HFFc6 (cell line): ENCODE measurements at places on chromosomes 2 and 18.

- H3K36me3 ChIP-seq = no peaks in the 10 kb centered on the region; the same call in 1 of the 2 replicates
- no peaks in the 10 kb centered on the region for H3K4me1 ChIP-seq
- DNase-seq = no peak
- H3K27me3 ChIP-seq = no peaks in the 10 kb centered on the region
- H3K27ac ChIP-seq = no peak overlapping the region
These were observed 137.7 kb downstream of the THNSL2 start for GRCh38 chr2:88307817-88308216.

DNA sequence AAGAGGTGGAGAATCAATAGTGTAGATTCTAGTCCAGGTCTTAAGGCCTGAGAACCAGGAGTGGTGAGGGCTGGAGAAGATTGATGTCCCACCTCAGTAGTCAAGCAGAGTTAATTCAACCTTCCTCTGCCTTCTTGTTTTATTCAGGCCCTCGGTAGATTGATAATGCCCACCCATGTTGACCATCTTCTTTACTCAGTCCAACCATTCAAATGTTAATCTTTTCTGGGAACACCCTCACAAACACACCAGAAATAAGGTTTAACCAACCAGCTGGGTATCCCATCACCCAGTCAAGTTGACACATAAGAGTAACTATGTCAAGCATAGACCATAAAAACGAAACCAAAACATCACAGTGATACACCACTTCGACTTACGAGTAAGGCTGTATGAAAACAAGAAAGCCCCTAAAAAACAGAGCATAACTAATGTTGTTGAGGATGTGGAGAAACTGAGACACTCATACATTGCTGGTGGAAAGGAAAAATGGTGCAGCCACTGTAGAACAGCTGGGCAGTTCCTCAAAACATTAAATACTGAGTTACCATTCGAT, 57.5 kb downstream of the SLC35F5 start:
- H3K27ac ChIP-seq = no peak overlapping the region

GRCh38 chr2:168363347-168364092, 92.6 kb upstream of the CERS6 start:
- H3K4me3 ChIP-seq = no peak overlapping the region
- H3K36me3 ChIP-seq = no peaks in the 10 kb centered on the region
- H3K27ac ChIP-seq = no peak overlapping the region
- no peaks in the 10 kb centered on the region for H3K4me1 ChIP-seq
- H3K27me3 ChIP-seq = peaks cover 6% of the 10 kb centered on the region; the same call in 1 of the 2 replicates

DNA sequence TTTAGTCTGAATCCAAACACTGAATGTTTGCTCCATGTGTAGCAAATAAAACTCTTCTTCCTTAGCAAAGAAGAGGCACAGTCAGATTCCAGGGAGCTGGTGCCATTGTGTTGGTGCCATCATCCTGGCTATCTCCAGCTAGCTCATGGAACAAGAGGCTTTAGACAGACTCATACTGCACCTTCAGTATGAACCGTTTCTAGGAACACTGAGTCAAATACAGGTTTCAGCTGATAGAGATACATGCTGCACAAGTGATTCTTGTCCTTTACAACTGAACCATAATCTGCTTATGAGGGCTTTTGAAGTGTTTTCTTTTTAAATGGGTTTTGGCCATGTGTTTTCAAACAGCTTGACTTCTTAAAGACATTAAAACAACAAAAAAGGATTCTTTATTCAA, 57.9 kb downstream of the DYNC1I2 start:
- no peak overlapping the region for H3K4me3 ChIP-seq
- H3K36me3 ChIP-seq = peaks cover 34% of the 10 kb centered on the region
- H3K4me1 ChIP-seq = peaks cover 16% of the 10 kb centered on the region
- no peak for DNase-seq
- no peak overlapping the region for H3K27ac ChIP-seq
- no peaks in the 10 kb centered on the region for H3K27me3 ChIP-seq

- H3K4me1 ChIP-seq = peaks cover 43% of the 10 kb centered on the region
- H3K36me3 ChIP-seq = peaks cover 33% of the 10 kb centered on the region
- DNase-seq = no peak
- H3K4me3 ChIP-seq = no peak overlapping the region
These were observed 122.0 kb upstream of the MGAT5 start for GRCh38 chr2:134131681-134132489.

DNA sequence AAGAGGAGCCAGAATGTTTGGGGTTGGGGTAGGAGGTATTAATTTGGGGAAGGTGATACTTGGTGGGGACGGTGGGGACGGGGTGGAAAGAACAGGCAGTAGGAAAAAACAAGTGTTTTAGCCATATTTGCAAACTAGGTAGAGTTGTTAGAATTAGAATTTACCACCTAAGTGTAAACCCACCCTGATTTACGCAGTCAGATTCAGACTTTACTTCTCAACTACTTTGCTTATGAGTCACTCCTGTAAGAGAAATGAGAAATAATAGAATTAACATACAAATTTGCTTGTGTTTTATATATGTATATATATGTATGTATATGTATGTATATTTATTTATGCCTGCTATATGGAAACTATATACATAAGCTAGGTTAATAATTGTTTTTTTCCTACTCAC, 1168.2 kb upstream of the ZEB2 start:
- H3K27ac ChIP-seq = no peak overlapping the region
- peaks cover 10% of the 10 kb centered on the region for H3K4me1 ChIP-seq
- no peaks in the 10 kb centered on the region for H3K27me3 ChIP-seq
- no peaks in the 10 kb centered on the region for H3K36me3 ChIP-seq

DNA sequence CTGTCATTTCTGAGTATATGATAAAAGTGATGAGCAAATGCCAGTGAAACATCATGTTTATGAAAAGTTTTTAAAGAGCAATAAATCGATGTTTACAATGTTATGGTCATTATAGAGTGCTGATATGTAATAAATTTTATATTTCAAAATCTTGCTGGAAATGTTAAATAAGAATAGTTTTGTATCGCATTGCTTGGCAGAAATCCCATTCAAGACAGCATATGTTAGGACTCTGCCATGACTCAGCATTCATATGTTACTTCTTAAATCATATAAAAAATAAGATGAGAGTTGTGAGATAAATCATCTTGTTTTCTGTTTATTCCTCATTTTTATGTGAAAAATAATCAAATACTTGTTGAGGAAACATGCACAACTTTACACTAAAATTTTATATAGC, 949.9 kb upstream of the NRXN1 start:
- H3K36me3 ChIP-seq = no peaks in the 10 kb centered on the region
- H3K27ac ChIP-seq = no peak overlapping the region
- no peaks in the 10 kb centered on the region for H3K27me3 ChIP-seq
- peaks cover 3% of the 10 kb centered on the region for H3K4me1 ChIP-seq
- DNase-seq = no peak

- H3K4me1 ChIP-seq = no peaks in the 10 kb centered on the region
- no peak overlapping the region for H3K4me3 ChIP-seq
- no peaks in the 10 kb centered on the region for H3K36me3 ChIP-seq
- peaks cover 34% of the 10 kb centered on the region for H3K27me3 ChIP-seq
- no peak for DNase-seq
These were observed 144.4 kb downstream of the MBP start for GRCh38 chr18:76988031-76988826.

GRCh38 chr2:71778514-71778913, 325.2 kb downstream of the DYSF start:
- H3K4me3 ChIP-seq = no peak overlapping the region
- H3K4me1 ChIP-seq = peaks cover 21% of the 10 kb centered on the region
- no peaks in the 10 kb centered on the region for H3K36me3 ChIP-seq
- H3K27me3 ChIP-seq = peaks cover 15% of the 10 kb centered on the region
- no peak overlapping the region for H3K27ac ChIP-seq

DNA sequence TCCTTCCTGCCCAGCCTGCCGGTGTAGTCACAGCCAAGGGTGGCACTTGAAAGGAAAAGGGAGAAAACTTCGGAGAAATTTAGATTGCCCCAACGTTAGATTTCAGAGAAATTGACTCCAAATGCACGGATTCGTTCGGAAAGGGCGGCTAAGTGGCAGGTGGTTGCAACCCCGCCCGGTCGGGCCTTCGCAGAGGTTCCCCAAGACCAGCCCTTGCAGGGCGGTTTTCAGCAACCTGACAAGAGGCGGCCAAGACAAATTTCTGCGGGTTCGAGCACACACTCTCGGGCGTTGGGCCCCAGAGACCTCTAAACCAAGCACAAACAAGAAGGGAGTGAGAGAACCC, 4.8 kb downstream of the ONECUT2 start:
- H3K36me3 ChIP-seq = peaks cover 6% of the 10 kb centered on the region; the same call in 1 of the 2 replicates
- DNase-seq = no peak
- H3K4me1 ChIP-seq = peaks cover 34% of the 10 kb centered on the region
- H3K27ac ChIP-seq = no peak overlapping the region
- peaks cover 64% of the 10 kb centered on the region for H3K27me3 ChIP-seq

DNA sequence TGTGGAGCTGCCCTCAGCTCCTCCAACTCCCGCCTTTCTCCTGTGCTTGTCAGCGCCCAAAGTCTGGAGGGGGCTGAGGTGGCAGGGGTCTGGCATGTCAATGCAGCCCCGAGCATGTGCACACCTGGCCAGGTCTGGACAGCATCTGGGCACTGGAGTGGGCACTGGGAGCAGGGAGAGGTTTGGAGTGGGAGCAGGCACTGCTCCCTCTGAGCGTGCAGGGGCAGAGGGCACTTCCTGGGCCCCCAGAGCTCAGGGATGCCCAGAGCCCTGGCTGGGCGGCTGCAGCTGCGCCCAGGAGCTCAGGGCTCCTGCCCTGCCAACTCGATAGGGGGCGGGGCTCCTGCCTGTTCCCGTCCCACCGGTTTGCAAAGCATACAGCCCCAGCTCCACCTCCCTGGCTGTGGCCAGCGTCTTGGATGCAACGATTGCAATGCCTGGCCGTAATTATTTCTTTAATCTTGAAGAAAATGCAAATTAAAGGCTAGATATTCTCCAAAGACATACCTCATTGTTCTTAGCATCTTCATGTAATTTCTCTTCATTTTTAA, 57.4 kb upstream of the LDAH start:
- no peaks in the 10 kb centered on the region; the same call in none of the 2 replicates for H3K27me3 ChIP-seq
- H3K36me3 ChIP-seq = no peaks in the 10 kb centered on the region
- no peaks in the 10 kb centered on the region for H3K4me1 ChIP-seq
- no peak for DNase-seq
- no peak overlapping the region for H3K27ac ChIP-seq

GRCh38 chr2:241103176-241103595, 1.1 kb upstream of the MTERF4 start:
- no peak for DNase-seq
- no peaks in the 10 kb centered on the region for H3K27me3 ChIP-seq
- peaks cover 6% of the 10 kb centered on the region; the same call in 1 of the 2 replicates for H3K4me1 ChIP-seq
- H3K4me3 ChIP-seq = peak overlapping the region; percentile 97
- H3K36me3 ChIP-seq = peaks cover 13% of the 10 kb centered on the region; the same call in 1 of the 2 replicates
- H3K27ac ChIP-seq = peak overlapping the region; percentile 92

DNA sequence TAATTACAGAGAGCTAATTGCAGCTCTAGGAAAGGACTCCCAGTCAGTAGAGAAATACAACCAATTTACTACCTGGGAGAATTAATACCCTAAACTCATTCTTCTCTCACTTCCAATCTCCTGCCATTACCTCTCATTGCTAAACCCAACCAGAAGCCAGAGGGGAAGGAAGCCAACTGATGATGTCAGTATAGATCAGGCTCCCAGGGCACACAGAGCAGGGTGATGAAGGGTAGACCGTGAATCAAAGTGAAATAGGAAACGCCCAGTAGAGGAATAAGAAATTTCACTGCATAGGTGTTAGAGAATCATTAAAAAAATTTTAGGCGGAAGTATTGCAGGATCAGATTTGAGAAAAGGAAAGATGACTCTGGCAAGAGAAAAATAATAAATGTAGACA, 456.8 kb upstream of the NXPH2 start:
- no peaks in the 10 kb centered on the region for H3K36me3 ChIP-seq
- H3K27ac ChIP-seq = no peak overlapping the region
- no peak overlapping the region for H3K4me3 ChIP-seq
- no peak for DNase-seq
- H3K4me1 ChIP-seq = no peaks in the 10 kb centered on the region

GRCh38 chr2:241110089-241110606, 8.1 kb upstream of the MTERF4 start:
- H3K36me3 ChIP-seq = no peaks in the 10 kb centered on the region
- H3K27ac ChIP-seq = no peak overlapping the region
- H3K27me3 ChIP-seq = no peaks in the 10 kb centered on the region; the same call in 1 of the 2 replicates
- DNase-seq = no peak
- no peak overlapping the region for H3K4me3 ChIP-seq
- no peaks in the 10 kb centered on the region for H3K4me1 ChIP-seq

- H3K27me3 ChIP-seq = no peaks in the 10 kb centered on the region
- H3K4me3 ChIP-seq = no peak overlapping the region
- DNase-seq = no peak
- no peaks in the 10 kb centered on the region for H3K36me3 ChIP-seq
- H3K27ac ChIP-seq = no peak overlapping the region
These were observed 148.4 kb upstream of the CAVIN2 start for GRCh38 chr2:191995285-191995684.

- H3K27ac ChIP-seq = peak overlapping the region; percentile 84
- H3K4me3 ChIP-seq = peak overlapping the region; percentile 75
- peaks cover 87% of the 10 kb centered on the region for H3K4me1 ChIP-seq
- peak; percentile 88 for DNase-seq
These were observed 9.9 kb downstream of the FHL2 start for GRCh38 chr2:105388971-105389381.

DNA sequence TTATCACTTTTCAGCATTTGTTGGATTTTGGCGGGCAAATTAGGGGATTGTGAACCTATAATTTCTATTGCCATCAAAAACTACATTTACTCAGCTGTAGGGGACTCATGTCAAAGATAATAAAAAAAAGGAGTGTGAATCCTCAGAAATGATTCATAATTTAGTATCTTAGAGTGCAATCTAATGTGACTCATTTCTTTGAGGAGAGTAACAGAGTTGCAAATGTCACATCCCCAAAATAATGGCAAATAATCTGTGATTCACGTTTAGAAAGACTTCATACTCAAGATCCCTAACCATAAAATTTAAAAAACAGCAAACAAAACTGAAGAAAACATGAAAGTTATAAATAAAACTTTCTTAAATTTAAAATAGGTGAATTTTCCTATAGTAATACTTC, 373.0 kb downstream of the CDH2 start:
- H3K4me1 ChIP-seq = peaks cover 38% of the 10 kb centered on the region
- no peak overlapping the region for H3K4me3 ChIP-seq
- peak; percentile 48 for DNase-seq
- peaks cover 5% of the 10 kb centered on the region for H3K36me3 ChIP-seq
- no peak overlapping the region for H3K27ac ChIP-seq
- H3K27me3 ChIP-seq = peaks cover 1% of the 10 kb centered on the region; the same call in 1 of the 2 replicates

GRCh38 chr2:228845162-228845925, 425.7 kb downstream of the PID1 start:
- H3K4me1 ChIP-seq = peaks cover 29% of the 10 kb centered on the region
- no peaks in the 10 kb centered on the region for H3K36me3 ChIP-seq

- H3K27ac ChIP-seq = no peak overlapping the region
- H3K27me3 ChIP-seq = no peaks in the 10 kb centered on the region
- peaks cover 27% of the 10 kb centered on the region for H3K4me1 ChIP-seq
These were observed 198.2 kb downstream of the ZFP36L2 start for GRCh38 chr2:43028188-43028587.

GRCh38 chr2:221480163-221480562, 91.9 kb downstream of the EPHA4 start:
- no peak overlapping the region for H3K27ac ChIP-seq
- DNase-seq = no peak
- H3K27me3 ChIP-seq = peaks cover 3% of the 10 kb centered on the region
- peaks cover 18% of the 10 kb centered on the region for H3K4me1 ChIP-seq

GRCh38 chr18:46260016-46260878, 156.1 kb downstream of the HAUS1 start:
- H3K4me1 ChIP-seq = peaks cover 88% of the 10 kb centered on the region
- peak overlapping the region; percentile 92 for H3K27ac ChIP-seq
- H3K4me3 ChIP-seq = peak overlapping the region; percentile 72
- H3K27me3 ChIP-seq = no peaks in the 10 kb centered on the region; the same call in 1 of the 2 replicates
- peaks cover 49% of the 10 kb centered on the region for H3K36me3 ChIP-seq

GRCh38 chr2:222054813-222055212, 244.0 kb downstream of the PAX3 start:
- H3K27me3 ChIP-seq = peaks cover 20% of the 10 kb centered on the region
- H3K4me3 ChIP-seq = no peak overlapping the region
- H3K36me3 ChIP-seq = no peaks in the 10 kb centered on the region
- no peak overlapping the region for H3K27ac ChIP-seq
- H3K4me1 ChIP-seq = peaks cover 10% of the 10 kb centered on the region; the same call in 1 of the 2 replicates
